Activated T-cell treated with anti-CD3 and anti-CD28 coated beads for 1 hour (primary cell): ENCODE measurements at places on chromosomes 6 and 20.
A peak's percentile ranks its signal among the peaks of the same experiment; 100 is the strongest.

DNA sequence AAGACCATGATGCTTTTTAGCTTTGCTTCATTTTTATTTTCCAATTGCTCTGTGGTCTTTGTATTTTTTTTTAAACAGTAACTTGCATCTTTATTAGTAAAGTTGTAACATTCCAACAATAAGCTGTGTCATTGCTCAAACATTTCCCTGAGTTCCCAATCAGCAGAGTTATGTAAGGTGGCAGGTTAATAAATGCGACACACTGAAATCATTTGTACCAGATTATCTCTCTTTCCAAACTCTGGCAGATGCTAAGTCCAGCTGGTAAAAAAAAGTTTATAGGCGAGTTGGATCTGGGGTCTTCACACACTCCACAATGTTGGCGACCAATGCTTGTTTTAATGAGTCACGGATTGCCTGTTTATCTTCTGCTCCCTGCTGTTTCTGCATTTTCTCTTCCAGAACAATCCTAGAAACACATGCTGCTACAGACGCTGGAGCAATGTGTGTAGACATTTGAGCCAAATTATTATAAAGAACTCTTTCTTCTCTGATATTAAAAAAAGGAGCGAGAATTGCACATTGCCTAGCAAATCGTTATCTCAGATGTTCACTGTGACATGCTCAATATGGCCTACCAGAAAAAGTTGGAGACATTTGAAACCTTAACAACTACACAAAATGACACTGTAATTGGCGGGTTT, 113.6 kb upstream of the IFNGR1 start:
- DNase-seq: no peak

DNA sequence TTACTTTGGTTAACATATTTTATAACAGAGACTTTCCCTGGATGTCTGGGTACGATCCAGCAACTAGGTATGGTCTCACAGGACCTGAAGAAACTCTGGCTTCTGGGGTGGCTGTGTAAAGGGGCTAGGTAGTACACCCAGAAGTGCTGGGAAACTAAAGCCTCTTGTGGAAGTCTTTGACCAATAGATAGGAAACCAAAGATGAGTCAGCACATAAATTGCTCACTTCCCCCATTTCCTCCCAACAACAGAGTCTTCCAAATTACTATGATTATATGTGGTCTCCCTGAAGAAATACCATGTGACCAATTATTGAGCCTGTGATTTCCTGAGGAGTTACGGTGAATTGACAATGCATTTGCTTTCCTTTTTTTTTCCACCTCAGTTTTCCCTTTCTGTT, 26.8 kb upstream of the TBX18 start:
- no peak for DNase-seq

DNA sequence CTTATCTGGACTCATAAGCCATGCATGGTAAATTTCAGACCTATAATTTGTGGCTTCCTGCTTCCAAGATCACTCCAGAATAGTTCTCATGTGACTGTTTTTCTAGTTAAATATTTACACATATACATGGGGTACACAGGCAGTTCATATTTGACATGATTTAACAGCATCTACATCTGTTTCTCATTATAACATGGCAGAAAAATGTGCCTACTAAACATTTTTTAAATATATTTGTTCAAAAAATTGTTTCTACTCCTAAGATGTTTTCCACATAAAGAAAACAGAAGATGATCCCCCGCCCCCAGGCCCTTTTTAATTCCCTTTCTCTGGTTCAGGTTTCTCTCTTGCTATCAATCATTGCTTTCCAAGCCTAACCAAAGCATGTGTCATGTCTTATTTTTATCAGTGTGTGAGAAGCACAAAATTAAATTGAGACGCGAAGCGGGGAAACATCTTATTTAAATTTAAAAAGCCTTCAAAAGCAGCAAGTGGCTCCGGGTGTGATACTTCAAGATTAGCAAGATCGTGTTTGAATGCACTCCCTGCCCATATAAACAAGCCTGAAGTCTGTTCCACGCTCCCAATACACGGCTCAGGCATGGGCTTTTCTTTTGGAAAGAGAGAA, 37.3 kb downstream of the IPCEF1 start:
- no peak for DNase-seq

DNA sequence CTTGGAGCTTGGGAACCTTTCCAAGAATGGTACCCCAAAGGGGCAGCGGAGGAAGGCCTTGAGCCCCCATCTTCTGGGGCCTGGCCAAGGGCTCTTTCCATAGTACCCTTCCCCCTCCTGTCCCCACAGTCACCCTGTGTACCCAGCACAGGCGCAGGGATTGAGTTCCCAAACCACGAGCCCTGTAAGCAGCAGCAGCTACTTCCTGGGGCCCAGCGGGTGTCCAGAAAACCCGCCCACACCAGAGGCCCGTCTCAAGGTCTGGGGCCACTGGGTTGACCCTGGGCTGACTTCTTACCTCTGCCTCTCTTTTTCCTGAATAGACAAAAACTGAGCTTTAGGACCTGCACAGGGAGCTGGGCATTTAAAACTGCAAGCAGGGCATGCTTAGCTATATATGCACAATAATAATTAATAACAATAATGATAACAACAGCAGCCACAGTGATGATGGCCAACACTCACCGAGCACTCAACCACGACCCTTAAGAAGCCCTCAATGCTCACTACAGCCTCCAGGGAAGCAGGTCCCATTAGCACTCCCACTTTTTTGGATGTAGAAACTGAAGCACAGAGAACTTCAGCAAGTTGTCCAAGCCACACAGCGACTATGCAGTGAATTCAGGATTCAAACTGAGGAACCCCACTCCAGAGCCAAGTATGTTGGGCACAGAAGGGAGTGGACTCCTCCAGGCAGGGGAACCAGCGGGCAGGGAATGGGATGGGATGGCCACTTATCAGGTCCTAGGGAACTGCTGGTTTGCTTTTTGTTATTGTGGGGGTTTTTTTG, 14.5 kb downstream of the NOL4L start:
- DNase-seq: no peak

DNA sequence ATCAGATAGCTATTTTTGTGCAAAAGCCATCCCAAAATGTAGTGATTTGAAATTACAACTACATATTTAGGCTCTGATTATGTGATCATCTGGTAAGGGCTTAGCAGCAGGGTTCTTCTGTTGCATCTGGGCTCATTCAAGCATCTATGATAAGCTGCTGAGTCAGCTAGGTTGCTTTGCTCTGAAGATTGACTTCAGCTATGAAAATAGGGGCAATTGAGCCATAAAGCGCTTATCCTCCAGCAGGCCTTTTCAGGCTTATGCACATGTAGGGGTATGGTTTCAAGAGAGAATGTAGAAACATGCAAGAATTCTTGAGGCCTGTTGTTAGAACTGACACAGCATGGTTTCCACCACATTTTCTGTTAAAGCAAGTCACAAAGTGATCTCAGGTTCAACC, 114.1 kb downstream of the PLCB1 start:
- DNase-seq: no peak

GRCh38 chr6:65557224-65557623, 149.8 kb downstream of the EYS start:
- no peak for DNase-seq

DNA sequence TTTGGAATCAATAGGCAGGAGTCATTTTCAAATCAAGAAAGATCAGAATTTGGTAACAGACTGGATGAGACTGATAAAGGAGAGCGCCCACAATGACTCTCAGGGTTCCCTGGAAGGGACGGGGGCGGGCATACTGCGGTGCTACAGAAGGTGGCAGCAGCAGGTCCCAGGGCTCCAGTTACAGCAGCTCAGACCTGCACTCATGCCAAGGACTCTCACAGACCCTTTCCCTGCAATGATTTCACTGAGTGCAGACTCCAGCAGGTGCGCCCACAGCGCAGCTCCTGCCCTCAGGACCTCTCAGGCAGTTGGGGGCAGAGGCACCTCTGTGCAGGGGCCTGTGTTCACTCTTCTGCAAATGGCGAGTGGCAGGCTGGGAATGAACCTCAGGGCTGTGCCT, 359.8 kb downstream of the ZFAND3 start:
- DNase-seq: no peak

DNA sequence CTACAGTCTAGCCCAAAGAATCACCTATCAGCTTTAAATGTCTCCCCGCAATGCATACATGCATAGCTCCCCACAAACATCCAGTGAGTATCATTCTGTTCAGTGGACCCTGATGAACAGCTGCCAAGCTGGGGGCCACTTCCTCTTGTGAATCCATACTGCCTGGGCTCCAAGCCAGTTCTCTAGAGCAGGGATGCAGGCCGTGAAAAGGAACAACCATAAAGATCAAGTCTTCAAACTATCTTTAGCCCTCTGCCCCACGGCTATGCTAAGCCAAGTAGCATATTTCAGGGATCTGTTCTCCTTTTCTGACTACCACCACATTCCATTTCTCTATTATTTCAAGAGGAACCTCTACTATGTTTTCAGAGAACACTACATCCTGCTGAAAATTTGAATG, 191.7 kb upstream of the BTBD3 start:
- DNase-seq: no peak

DNA sequence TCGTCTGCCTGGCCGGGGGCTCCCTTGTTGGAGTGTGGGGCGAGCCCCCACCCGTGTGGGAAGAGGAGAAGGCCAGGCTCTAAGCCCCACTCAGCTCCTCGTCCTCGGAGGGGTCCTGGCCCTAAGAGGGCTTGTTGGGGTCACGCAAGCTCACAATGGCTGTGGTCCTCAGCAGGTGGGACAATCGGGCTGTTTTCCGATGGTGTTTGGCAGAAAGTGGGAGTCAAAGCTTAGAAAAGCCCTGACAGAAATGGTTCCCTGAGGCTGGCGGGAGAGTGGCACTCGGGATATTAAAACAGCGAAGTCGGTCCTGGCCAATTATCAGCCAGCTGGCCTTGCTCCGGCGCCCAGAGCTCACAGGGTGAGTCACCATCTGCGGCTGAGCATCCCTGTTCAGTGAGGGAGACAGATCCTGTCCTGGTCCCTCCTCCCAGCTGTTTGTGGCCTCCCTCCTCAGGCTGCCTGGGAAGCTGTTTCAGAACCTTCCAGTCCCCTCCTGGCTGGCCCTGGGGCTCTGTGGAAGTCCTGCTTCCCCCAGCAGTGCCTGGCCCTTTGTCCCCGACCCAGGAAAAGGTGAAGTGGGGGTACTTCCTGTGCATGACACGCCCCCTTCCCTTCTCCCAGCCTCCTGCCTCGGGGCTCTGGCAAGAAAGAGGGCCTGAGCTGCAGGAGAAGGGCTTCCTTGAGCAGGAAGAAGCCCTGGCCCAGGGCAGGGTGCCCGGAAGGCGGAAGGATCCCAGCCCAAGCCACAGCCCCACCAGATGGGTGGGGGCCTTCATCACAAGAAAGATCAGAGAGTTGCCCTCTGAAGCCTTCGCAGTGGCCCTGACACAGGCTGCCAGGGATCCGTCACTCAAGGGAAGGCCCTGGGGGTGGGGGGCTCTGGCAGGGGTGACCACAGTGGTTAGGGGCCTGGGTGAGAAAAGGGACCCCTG, 53.6 kb upstream of the BHLHE23 start:
- DNase-seq: no peak

- DNase-seq: no peak
Observed at GRCh38 chr20:33847006-33847405, 35.9 kb downstream of the CHMP4B start.

GRCh38 chr6:15827496-15828255, 164.8 kb upstream of the DTNBP1 start:
- no peak for DNase-seq

DNA sequence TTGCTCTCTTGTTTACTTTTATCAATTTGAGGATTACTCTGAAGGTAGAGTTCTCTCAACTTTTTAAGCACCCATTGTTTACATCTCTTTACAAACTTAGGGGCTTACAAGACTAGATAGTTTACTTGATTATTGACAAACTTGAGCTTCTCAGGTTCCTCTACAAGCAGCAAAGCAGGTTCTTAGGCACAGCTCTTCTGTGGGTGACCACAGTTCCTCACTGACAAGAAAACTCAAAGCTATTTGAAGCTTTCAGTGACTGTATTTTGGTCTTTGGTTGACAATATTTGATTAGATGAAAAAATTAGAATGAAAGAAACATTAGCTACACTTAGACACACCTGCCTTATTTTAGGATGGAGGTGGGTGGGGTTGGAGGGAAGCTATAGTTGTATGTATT, 327.3 kb upstream of the RUNX2 start:
- no peak for DNase-seq

DNA sequence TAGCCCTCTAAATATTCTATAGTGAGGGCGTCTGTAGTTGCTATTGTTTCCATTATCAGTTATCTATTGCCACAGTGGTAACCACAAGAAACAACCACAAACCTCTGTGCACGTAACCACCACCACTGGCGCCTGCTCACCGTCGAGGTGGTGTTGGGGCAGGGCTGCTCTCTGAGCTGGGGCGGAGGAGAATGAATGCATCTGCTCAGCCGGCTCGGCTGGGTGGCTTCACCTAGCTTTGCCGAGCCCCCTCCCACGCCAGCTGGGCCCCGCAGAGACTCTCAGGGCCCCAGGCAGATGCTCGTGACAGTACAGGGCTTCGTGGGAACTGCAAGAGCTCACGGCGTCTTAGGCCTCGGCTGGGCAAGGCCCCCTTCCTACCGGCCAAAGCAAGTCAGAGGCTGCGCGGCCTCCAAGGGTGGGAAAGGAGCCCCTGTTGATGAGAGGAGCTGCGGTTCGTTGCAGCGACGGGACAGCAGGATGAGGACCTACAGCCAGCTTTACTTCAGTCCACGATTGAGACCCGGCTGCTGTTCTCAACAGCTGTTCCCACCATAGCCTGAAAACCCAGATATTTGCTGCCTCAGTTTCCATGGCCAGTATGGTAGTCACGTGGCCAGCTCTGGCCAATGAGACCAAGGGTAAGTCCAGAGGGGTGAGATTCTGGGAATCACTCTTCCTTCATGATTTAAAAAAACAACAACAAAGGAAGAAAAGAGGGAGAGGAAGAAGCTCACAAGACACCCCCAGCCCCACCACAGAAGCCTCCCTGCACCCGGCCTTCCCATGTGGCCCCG, 120.2 kb upstream of the AFDN start:
- peak; percentile 39 for DNase-seq

GRCh38 chr6:3143158-3143557, 14.2 kb downstream of the TUBB2A start:
- no peak for DNase-seq

- DNase-seq: no peak
Observed at GRCh38 chr20:7776148-7776547, 164.1 kb downstream of the HAO1 start.

DNA sequence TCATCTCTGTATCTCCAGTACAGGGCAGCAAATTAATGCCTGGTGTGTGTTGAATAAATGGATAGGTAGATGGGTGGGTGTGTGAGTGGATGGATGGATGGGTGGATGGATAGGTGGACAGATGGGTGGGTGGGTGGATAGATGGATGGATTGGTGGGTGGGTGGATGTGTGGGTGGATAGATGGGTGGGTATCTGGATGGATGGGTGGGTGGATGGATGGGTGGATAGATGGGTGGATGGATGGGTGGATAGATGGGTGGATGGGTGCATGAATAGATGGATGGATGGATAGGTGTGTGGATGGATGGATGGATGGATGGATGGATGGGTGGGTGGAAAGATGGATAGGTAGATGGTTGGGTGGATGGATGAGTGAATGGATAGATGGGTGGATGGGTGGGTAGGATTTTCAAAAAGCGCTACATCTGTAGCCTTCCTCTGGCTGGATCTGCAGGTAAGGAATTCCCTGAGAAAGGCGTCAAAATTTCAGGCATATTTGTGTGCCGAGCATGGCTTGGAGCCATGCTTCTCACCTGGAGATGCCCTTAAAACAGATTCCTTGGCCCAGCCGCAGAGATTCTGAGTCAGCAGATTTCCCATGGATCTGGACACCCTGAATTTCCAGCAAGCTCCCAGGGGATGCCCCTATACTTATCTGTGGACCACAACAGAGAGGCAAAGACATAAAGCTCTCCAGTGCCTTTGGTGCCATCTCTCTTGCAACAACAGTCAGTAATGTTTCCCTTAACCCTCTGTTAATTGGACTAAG, 177.6 kb downstream of the CDH4 start:
- no peak for DNase-seq
